ENCODE measurements at places on chromosomes 16 and 17. TPM values are rescaled to one million over a fixed set of nuclear protein-coding genes. Genes with fewer than 3 reads are reported as not detected.

The DCAF7 gene
- 22.4 TPM for total RNA-seq

The NPIPB2 gene
- 36.8 TPM for total RNA-seq

The ICAM2 gene
- 27.4 TPM for total RNA-seq

The ACE gene
- 3.8 TPM for total RNA-seq

The SLFN12 gene
- total RNA-seq = 19.9 TPM

The EVI2A gene
- total RNA-seq = 7.1 TPM

The MPP3 gene
- total RNA-seq = 5.4 TPM

The PABPN1L gene
- not detected for total RNA-seq

The SCNN1G gene
- not detected for total RNA-seq

The SLC12A3 gene
- total RNA-seq = not detected

The RNF222 gene
- not detected for total RNA-seq

The NOL11 gene
- total RNA-seq = 28.5 TPM

The ZFPM1 gene
- total RNA-seq = 0.27 TPM

The HIC1 gene
- total RNA-seq = 16.4 TPM

The WFIKKN2 gene
- 0.16 TPM for total RNA-seq

The COTL1 gene
- 38.8 TPM for total RNA-seq

The RAB40C gene
- 32.7 TPM for total RNA-seq

The PRR35 gene
- total RNA-seq = not detected

The CDYL2 gene
- total RNA-seq = 2.5 TPM

The TP53TG3B gene
- total RNA-seq = not detected

The DNAAF8 gene
- 0.36 TPM for total RNA-seq

The NT5C3B gene
- total RNA-seq = 58.5 TPM

The GNG13 gene
- total RNA-seq = not detected

The CSH2 gene
- not detected for total RNA-seq

The TXNL4B gene
- 11.8 TPM for total RNA-seq

The MAPT gene
- 20.5 TPM for total RNA-seq

The RAP1GAP2 gene
- 14.7 TPM for total RNA-seq

The TBC1D3I gene
- not detected for total RNA-seq

The PTGES3L gene
- total RNA-seq = 6.8 TPM

The AHSP gene
- total RNA-seq = not detected

The CCL7 gene
- total RNA-seq = not detected

The QPRT gene
- 4.3 TPM for total RNA-seq

The SCARF1 gene
- total RNA-seq = 10.2 TPM

The CMTM2 gene
- total RNA-seq = not detected

The ABCC11 gene
- 0.14 TPM for total RNA-seq

The PRSS27 gene
- 5.0 TPM for total RNA-seq

The GFER gene
- 22.4 TPM for total RNA-seq

The MPHOSPH6 gene
- total RNA-seq = 24.2 TPM

The TUBG2 gene
- total RNA-seq = 35.0 TPM

The CCL3 gene
- 1.2 TPM for total RNA-seq

The HSPB9 gene
- 0.49 TPM for total RNA-seq

The PPY gene
- total RNA-seq = not detected

The C16orf46 gene
- 1.1 TPM for total RNA-seq

The CLDN6 gene
- not detected for total RNA-seq

The ABCC6 gene
- not detected for total RNA-seq

The WFDC1 gene
- total RNA-seq = 173 TPM

The SSTR5 gene
- total RNA-seq = not detected

The TBC1D26 gene
- 1.1 TPM for total RNA-seq

The CHAD gene
- total RNA-seq = not detected

The CX3CL1 gene
- 18.6 TPM for total RNA-seq

Data from sigmoid colon (tissue), 7 donors.